ENCODE measurements at places on chromosomes 11 and 22.

DNA sequence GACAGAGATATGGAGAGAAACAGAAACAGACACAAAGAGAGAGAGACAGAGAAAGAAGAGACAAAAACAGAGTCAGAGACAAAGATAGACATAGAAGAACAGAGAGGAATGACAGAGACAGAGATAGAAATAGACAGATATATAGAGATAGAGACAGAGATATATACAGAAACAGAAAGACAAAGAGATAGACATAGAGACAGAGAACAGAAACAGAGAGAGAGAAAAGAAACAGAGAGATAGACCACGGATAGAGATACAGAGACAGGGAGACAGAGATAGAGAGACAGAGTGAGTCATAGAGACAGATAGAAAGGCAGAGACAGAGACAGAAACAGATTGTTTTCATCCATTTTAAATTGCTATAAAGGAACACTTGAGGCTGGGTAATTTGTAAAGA is 12.3 kb upstream of the MPEG1 start:
- no peak for DNase-seq

GRCh38 chr11:68093565-68093964 is 27.6 kb downstream of the CHKA start:
- DNase-seq, result no peak

DNA sequence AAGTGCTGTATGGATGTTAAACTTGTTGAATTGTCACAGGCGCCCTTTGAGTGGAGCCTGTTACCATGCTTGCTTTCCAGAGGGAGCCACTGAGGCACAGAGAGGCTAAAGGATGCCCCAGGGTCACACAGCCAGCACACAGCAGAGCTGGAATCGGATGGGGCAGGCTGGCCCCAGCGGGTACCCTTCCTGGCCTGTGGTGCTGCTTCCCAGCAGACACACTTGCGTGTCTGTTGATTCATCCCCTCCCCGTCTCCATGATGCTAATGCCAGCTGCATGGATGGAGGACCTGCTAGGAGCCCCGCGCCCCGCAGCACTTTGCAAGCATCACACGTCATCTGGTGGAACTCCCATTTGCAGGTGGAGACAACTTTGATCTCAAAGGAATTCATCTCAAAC is 52.4 kb upstream of the SHISAL1 start:
- DNase-seq, result no peak

- no peak for DNase-seq
These were observed 12.0 kb downstream of the ST14 start for GRCh38 chr11:130171534-130171933.

- no peak for DNase-seq
These were observed 104.6 kb upstream of the ANO3 start for GRCh38 chr11:26227301-26227746.

GRCh38 chr11:123560006-123560405 is 94.4 kb downstream of the SCN3B start:
- DNase-seq, result no peak

DNA sequence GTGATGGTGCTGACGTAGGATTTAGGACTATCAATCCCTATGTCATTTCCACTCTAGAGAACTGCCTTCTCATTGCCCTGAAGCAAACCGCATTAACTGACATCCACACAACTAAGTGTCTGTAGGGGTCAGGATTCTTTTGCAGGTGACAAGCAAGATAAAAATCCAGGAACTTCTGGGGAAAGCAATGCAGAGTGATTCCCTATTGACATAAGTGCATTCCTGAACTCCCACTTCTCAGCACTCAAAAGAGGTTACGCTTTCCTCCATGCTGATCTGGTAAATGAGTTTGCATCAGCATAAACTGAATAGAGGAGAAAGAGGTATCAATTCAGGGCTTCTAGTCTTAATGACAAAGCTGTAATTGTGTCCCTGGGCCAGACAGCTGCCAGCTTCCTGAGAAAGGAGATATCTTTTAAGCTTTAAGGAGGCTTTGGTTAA is 224.6 kb upstream of the ISX start:
- no peak for DNase-seq

DNA sequence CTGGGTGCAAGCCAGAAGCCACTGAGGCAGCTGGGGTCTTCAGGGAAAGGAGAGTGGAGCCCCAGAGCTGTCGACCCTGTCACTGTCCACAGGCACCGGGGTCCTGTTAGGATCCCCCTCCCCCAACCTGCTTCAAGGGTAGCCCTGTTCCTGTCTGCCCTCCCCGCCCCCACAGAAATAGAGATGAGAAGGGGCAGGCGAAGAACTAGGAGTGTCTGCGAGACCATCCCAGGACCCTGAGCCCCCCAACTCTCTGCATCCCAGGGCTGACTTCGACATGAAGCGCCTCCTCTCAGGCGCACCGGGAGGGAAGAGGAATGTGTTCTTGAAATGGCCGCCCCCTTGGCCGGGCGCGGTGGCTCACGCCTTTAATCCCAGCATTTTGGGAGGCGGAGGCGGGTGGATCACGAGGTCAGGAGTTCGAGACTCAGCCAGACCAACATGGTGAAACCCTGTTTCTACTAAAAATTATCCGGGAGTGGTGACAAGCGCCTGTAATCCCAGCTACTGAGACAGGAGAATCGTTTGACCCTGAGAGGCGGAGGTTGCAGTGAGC is 607 bp upstream of the ZNF70 start:
- no peak for DNase-seq

DNA sequence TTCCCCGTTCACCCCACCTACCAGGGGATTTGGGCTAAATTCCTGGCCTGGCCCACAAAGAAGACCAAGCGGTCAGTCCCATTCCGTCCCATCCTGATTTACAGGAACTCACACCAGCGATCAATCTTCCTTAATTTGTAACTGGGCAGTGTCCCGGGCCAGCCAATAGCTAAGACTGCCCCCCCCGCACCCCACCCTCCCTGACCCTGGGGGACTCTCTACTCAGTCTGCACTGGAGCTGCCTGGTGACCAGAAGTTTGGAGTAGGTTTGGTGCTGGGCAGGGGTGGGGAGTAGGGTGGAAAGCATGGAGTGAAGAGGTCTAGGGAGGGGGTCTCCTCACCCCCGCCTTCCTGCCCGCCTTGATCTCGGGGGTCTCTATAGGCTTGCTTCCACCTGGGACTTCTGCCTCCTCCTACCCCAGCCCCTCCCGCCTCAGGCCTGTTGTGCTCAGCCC is at the start of gene SERPING1:
Gene SERPING1 (plus strand): TSS at position 225 of the 455 bp plus-strand sequence. CDS start 586 bp downstream, outside the sequence.
- no peak for DNase-seq

DNA sequence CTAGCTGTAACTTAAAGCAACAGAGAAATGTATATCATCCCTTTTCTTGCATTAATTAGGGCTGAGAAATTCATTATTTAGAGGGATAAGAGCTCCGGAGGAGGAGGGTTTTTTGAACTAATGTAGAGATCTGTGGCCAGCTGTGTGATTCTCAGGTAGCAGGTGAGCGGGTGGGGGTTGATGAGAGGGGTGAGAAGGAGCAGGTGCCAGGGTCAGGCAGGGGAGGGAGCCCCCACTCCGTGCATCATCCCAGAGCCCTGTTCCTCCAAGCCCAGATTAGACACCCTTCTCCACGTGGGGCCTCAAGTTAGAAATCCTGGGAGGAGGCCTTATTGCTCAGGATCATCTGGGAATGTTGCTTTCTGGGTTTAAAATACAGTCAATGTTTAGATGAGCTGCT is 24.9 kb downstream of the ZBTB16 start:
- DNase-seq, result no peak

GRCh38 chr22:29854432-29854831 is 16.4 kb upstream of the ASCC2 start:
- DNase-seq, result no peak

DNA sequence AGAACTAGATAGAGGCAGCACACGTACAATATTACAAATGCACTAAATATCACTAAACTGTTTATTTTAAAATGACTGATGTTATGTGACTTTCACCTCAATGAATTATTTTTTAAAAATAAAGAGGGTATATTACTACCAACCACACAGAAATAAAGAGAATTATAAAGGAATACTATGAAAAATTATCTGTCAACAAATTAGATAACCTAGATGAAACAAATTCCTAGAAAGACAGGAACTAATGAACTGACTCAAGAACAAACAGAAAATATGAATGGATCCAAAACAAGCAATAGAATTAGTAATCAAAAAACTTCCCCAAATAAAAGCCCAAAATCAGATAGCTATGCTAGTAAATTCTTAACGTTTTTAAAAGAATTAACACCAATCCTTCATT is 10.3 kb downstream of the ZNF280B start:
- no peak for DNase-seq

DNA sequence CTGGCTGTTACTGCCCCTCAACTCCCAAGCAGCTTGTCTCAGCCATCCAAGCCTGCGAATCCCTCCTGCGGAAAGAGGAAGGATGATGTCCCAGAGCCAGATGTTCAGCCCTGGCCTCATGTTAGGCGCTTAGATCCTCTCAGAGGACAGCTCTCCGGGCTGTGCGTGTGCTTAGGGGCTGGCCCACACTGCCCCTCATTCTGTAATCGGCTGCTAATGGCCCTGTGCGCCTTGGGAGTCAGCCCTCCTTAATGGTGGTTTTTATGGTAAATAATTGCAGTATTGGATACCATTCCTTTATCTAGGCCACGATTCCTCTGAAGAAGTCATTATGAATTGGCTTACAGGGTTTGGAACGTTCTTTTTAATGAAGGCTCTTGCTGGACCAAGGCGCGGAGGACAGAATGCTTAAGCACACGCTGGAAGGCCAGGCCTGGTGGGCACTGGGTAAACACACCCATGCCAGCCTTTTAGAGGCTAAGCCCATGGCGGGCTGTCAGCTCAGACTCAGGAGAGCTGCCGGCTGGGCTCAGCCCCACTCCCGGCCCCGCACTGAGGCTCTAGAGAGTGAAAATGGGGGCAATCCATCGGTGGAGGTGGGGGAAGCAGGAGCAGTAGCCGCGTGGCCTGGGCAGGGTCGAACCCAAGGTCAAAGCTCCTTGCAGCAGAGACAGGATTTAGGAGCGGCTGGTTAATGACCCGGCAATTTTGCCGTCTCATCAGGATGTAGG is 1157.5 kb downstream of the BRD1 start:
- DNase-seq, result no peak

- no peak for DNase-seq
These were observed 24.6 kb downstream of the LMO1 start for GRCh38 chr11:8239040-8239439.

DNA sequence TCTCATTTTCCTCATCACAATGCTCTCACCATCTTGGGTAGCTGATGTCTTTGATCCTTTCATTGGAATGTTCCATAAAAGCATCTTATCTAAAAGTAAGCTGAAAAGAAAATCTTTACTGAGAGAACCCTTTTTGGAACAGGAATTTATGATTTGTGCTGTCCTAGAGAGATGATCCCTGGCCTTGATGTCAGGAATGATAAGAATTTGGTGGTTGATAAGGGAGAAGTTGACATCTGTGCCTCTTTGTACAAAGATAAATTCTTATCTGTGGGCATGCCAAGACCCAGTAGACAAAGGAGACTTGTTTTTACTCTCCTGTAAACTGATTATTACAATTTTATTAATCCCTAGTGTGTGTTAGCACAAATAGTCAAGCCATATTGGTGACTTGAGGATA is 36.9 kb downstream of the NAALAD2 start:
- DNase-seq, result no peak

DNA sequence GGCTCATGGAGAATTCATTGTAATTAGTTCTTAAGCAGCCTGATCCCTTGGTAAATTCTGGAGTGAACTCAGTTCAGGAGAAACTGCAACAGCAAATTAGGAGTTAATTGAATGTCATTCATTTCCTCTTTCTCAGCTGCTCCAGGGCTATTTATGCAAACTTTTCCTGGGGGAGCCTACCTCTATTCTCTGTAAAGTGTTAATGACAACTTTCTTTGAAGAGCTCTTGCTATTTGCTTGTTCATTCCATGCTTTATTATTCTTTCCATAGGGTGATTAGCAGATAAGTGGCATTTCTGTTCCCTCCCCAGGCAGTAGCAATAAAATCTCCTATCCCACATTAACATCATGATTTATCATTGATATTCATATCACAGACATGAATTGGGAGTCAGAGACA is 267.6 kb upstream of the DDI1 start:
- no peak for DNase-seq

GRCh38 chr11:131924001-131924400 is 553.6 kb downstream of the NTM start:
- no peak for DNase-seq

DNA sequence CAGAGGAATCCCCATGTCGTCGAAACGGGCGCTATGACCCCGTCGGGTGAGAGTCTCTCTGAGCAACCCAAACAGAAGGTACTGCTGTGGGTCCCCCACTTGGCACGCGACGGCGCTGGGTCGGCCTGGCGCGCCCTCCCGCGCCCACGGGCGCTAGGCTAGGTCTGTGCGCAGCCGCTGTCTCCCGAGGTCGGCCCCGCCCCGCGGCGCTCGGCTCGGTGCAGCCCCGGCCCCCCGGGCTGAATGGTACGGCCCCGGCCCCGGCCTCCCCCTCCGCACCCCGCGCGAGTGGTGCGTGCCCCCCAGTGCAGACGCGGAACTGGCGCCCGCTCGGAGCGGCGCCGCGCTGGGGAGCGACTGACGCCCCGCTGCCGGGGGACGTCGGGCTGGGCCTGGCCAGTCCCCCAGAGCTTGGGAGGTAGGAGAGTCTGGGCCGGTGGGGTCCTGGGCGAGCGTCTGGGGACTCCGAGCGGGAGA is at the start of gene MADD:
Gene MADD (plus strand): TSS at position 305 of the 477 bp plus-strand sequence.
- DNase-seq, result peak; percentile 87

DNA sequence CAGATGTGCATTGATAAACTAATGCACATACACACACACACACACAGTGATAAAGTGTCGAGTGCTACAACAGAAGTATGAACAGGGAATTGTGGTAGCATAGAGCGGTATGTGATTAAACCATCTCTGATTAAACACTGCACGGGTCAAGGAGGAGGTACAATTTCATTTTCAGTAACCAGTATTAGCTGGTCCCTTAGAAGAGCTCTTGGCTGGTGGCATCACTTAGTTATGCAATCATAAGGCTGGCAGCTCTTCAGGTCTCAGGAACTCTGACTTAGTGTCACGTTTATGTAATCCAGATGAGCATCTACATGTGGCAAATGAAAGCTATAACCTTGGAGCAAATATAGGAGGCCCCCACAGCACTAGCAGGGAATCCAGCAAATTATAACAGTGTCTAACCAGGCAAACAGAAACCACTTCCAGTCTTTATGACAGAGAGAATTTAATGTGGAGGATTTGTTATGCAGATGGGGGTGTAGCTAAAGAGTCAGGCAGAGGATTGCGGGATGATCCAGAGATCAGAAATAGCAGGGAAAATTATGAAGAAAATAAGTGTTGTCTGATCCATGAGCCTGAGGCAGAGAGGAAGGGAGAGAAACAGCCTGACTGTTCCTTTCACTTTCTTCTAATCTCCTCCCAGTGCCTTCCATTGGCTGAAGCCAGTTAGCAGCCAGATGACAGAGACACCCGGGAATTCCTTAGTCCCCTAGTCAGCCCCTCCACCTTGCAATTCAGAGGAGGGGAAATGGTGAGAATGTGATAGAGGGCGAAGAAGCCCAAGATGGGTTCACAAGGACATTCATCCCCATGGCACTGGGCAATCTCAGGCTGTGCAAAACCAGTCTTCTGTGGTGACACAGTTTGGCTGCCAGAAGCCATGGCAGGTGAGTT is 533.1 kb upstream of the TENM4 start:
- DNase-seq, result peak; percentile 46

DNA sequence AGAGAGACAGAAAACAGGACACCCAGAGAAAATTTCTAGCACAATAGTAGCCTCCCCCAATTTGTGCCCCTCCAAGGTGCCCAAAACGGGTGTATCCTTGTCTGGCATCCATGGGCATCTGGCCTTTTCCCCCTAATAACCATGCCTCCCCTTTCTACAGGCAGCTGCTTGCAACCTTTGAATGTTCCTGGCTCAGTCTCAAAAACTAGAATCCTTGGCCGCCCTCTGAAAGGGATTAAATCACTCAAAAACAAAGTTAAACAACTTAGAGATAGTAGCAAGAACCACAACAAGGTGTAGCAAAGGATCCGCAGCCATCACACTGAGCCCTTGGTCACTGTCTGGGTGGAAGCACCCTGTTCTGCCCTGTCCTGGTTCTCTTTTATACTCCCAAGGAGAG is 105.6 kb downstream of the MN1 start:
- no peak for DNase-seq

Data from ecto neural progenitor cell (in vitro differentiated cells).